8988T (cell line): ENCODE measurements at places on chromosomes 3 and 15.

GRCh38 chr3:175070946-175071345 is 211.8 kb downstream of the NAALADL2 start:
- DNase-seq: no peak

GRCh38 chr15:77457905-77458265 is 37.2 kb downstream of the HMG20A start:
- no peak for DNase-seq

DNA sequence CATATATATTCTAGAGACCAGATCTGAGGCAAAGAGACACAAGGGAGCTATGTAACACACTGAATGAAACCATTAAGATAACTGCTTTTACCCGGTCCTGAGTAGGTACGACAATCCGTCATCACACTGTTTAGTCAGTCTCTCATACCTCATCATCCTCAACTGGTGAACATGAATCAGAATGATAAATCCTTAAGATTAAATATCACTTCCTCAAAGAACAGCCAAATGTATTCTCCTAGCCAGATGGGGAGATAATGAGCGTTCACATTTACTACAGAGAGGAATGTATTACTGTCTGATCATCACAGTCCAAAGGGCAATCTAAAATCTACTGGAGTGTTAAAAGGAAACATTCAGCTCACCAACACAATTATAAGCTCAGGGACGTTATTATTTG is 319.4 kb upstream of the STAC start:
- DNase-seq: no peak

- DNase-seq: no peak
Measured at GRCh38 chr3:185572183-185572582, 13.9 kb upstream of the SENP2 start.

DNA sequence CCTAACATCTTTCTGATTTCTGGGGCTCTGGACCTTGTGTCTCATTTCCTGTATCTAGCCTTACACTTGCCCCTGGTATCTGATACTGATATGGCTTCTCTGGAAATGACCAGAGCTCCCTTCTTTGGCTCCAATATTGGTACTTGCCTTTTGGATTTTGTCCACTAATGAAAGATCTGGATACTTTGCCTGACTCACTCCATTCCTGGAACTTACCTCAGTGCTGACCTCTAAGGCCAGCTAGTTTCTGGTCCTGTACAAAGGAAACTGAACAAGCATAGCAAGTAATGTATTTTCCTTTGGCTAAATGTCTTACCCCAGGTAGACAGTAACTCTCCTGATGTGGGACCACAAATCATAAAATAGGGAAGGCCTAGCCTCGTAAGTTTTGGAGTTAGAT is 93.8 kb upstream of the SLC4A7 start:
- DNase-seq: no peak

GRCh38 chr15:57281321-57281720 is 95.0 kb upstream of the CGNL1 start:
- no peak for DNase-seq

- DNase-seq: no peak
Measured at GRCh38 chr15:60476713-60477112, 2.2 kb downstream of the ICE2 start.

DNA sequence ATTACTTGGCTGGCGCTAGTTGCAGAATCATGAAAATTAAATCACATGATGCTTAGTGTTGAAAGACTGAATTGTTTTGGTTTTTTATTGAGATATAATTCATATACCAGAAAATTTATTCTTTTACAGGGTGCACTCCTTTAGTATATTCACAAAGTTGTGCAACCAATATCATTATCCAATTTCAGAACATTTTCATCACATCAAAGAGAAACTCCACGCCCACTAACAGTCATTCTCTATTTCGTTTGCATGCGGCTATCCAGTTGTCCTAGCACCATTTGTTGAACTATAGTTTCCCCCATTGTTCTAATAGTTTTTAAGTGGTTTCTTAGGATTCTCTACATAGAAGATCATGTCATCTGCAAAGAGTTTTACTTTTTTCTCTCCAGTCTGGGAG is 3.7 kb downstream of the EHD4 start:
- DNase-seq: no peak

- no peak for DNase-seq
Measured at GRCh38 chr3:26522919-26523318, 99.7 kb upstream of the LRRC3B start.

- DNase-seq: no peak
Measured at GRCh38 chr15:100464888-100465287, 63.9 kb downstream of the CERS3 start.

DNA sequence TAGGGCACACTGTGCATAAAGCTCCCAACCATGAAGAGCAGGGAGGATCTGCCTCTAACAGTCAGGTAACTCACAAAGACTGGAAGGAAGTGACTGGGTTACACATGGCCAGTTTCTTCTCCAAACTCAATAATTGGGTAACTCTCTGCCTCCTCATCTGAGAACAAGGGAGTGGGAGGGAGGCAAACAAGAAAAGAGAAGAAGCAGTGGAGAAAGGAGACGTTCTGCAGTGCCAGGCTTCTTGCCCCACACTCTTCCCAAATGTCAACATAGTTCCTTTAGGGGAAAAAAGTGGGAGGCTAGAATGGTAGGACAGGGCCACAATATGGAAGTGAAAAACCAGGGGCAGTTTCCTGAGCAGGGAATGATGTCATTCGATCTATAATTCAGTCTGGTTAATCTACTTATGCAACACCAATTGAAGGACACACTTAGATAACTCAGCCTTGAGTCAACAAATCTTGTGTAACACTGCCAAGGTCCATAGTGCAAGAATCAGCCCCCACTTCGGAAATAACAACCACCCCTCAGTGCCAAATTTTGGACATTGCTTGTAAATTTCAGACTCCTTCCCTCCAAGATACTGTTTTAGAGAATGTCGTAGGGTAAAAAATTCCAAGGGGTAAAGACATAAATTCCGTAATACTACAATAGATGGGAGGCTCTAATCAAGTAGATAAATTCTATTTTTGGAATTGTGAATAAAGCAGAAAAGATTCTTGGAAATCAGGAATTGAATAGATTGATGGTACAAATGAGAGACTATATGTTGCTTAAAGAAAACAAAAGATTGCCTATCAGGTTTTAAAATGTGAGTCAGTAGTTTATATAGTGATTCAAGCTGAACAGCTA is 143.0 kb downstream of the LPP start:
- DNase-seq: no peak

GRCh38 chr15:48929661-48930060 is 34.1 kb downstream of the SHC4 start:
- DNase-seq: no peak

- DNase-seq: no peak
Measured at GRCh38 chr3:131047582-131047981, 20.9 kb downstream of the NEK11 start.
